CD14-positive monocyte (primary cell): ENCODE measurements at places on chromosomes 3 and 15.
A peak's percentile ranks its signal among the peaks of the same experiment; 100 is the strongest.

GRCh38 chr3:63945558-63946096, 33.4 kb upstream of the SCAANT1 start:
- DNase-seq: no peak

GRCh38 chr3:66555214-66555844, 54.5 kb upstream of the LRIG1 start:
- no peak for DNase-seq

DNA sequence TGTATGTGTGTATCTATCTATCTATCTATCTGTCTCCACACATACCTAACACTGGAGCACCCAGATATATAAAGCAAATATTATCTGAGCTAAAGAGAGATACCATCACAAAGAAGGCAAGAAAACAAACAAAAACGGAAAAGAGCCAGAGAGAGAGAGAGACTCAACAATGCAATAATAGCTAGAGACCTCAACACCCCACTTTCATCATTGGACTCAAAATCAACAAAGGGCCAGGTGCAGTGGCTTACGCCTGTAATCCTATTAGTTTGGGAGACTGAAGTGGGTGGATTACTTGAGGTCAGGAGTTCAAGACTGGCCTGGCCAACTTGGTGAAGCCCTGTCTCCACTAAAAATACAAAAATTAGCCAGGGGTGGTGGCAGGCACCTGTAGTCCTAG, 23.4 kb downstream of the NCBP2 start:
- DNase-seq: no peak

DNA sequence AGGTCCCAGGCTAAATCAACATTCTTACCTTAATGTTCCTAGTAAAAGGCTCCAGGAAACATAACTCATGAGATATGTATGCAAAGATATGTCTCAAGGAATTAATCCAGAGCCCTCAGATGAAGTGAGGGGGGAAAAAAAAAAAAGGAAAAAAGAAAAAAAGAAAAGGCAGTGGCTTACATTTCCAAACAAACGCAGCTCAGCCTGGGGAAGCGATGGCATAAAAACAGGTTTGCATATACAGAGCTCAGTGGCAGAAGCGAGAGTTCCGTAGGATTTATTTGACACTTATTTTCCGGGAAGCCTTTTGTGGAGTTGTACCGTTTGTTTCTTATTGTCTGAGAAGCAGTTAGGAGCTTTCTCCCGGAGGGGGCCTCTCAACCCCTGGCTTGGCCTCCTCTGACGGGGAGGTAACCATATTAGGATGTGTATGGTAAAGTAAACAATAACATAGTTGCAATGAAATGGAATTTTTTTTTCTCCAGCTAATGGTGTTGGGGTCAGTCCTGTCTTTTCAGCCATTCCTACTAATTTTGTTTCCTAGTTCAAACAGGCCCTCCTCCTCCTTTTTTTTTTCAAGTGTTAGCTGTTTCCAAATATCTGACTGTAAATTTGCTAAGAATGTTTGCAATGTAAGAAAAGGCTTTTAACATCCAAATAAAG, 338.6 kb downstream of the FOXP1 start:
- no peak for DNase-seq

GRCh38 chr3:65561617-65562016, 477.1 kb downstream of the MAGI1 start:
- no peak for DNase-seq

GRCh38 chr15:50425219-50425618, 1.0 kb downstream of the USP8 start:
- no peak for DNase-seq

GRCh38 chr15:101523560-101523940, 34.0 kb upstream of the PCSK6 start:
- no peak for DNase-seq

DNA sequence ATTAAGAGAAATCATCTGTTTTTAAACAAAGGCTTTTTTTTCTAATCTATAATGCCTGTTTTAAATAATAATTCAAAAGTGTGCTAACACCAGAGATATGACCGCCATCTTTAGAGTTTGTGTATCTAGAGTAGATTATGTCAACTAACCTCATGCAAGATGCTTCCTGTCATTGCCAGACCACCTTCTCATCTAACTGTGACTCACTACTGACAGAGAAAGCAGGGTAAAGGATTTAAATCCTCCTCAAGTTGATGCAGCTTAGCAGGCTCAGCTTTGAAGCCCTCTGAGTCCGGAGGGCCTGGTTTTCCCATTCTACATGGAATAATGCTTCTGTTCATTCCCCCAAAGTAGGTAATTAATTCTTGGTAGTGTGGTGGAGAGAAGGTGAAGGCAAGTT, 108.5 kb downstream of the ECT2 start:
- DNase-seq: no peak

DNA sequence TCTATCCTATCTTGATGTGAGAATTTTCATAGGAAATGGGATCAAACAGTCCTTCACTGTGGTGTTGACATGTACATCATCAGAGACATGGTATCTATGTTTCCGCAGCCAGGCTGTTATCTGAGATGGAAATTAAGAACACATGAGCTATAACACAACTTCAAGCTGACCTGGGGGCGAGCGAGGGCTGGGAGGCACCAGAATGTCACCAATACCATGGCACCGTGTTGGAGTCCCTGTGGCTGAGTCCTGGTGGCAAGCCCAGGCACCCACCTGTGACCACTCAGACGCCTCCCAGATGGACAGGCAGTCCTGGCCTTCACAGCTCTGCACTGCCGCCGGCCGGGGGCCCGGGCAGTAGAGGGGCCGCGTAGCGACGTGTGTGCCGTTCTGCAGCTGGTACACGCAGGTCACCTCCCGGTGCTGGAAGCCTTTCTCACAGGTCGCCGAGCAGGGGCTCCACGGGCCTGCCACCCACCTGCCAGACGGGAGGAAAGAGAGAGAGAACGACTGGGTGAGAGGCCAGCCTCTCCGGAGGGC, 263.9 kb upstream of the LYSMD4 start:
- no peak for DNase-seq

DNA sequence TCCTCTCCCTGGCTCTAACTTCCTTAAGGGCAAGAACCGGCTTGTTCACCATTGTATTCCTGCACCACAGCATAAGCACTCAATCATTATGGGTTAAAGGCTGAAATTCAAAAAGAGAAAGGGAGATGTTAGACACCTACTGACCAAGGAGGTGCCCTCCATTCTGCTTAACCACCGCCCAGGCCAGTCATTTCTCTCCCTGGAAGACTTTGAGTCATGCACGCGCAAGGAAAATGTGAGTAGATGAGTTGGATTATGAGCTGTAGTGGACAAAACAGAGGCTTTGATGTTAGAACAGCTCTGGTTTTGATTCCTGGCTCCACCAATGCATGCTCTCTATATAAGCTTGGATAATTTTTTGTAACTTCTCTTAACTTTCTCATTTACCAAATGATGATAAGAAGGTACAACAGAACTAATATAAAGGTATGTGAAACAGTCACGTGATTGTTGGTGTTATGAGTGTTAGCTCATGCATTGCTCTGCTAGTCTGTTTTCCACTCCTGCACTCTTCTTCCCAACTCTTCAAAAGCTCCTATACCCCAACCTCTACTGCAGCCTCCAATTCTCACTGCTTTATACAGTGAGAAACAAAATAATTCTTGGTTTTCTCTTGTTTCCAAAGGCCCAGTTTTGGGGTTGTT, 148.4 kb upstream of the ATP11B start:
- DNase-seq: no peak

- DNase-seq: no peak
These were observed 23.1 kb downstream of the PTX3 start for GRCh38 chr3:157459706-157460105.

GRCh38 chr15:65409036-65409631, 13.6 kb downstream of the IGDCC4 start:
- peak; percentile 23 for DNase-seq

GRCh38 chr3:67531181-67532101, 123.0 kb downstream of the SUCLG2 start:
- DNase-seq: no peak

DNA sequence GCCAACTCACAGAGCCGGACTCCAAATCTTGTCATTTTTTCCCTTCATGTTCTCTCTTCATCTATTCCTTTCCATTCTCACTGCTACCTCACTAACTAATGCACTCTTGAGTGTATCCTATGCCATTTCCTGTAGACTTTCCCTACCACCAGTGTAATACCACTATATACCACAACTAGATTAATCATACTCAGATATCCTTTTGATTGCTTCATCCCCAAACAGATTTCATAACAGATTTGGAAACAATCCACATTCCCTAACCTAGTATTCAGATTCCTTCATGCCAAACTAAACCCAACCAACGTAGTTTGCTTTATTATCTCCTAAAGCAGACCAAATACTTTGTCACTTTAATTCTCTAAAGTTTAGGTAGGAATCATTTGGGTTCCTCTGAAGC, 2.6 kb upstream of the PLOD2 start:
- DNase-seq: no peak

GRCh38 chr15:40421246-40422157, 15.9 kb downstream of the IVD start:
- peak; percentile 73 for DNase-seq

- DNase-seq: no peak
These were observed 569.2 kb downstream of the UNC13C start for GRCh38 chr15:54547491-54547890.

DNA sequence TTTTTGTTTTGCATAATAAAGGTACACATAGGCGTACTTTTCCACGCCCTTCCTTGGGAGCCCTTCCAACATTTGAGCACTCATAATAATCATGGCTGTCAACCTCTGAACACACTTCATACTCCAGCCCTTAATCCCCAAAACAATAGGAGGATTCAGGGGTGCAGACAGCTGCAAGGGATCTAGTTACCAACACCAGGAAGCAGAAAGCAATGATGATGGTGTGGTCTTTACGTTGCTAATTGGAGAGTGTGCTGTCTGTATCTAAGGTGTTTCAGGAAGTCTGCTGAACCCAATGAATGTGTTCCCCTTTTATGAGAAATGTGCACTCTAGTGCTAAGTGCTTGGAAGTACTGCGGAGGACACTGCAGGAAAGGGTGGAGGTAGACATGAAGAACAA, 60.3 kb upstream of the PDZRN3 start:
- no peak for DNase-seq

GRCh38 chr3:33636125-33636850, 81.8 kb downstream of the CLASP2 start:
- DNase-seq: peak; percentile 13

GRCh38 chr3:14323401-14324223, 78.8 kb upstream of the SLC6A6 start:
- no peak for DNase-seq

DNA sequence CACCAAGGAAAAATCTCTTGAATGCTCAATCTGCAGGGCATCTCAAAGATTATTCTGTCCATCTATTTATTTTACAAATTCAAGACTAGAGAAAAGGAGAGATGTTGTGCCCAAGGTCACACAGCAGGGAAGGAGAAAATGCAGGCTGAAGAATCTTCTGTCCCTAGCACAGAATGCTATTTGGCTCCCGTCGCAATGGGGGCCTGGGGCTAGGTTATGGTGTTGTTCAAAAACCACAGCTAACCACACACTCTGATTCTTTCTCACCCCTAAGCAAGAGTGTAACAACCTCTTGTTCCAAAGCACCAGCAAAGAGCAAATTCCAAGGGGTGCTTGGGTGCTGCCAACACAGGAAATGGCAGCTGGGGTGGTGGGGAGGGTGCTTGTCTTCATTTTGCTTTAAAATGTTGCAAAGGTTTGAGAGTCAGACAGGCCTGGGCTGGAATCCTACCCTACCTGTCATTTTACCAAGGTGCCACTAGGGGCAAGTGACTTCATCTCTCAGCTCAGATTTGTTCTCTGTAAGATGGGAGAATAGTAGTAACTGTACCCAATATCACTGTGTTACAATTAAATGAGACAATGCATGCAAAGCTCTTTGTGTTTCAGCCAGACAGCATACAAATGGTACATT, 112.5 kb downstream of the ADAMTS9 start:
- no peak for DNase-seq

DNA sequence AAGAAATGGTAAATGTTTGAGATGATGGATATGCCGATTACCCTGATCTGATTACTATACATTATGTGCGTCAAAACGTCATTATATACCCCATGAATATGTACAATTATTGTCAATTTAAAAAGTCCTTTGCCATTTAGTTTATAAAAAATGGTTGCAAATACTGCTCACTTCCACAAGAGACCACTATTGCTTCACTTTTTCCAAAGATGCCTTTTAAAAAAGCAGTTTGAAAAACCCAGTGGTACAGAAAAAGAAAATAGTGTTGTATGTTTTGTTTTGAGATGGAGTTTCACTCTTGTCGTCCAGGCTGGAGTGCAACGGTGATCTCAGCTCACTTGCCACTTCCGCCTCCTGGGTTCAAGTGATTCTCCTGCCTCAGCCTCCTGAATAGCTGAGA, 39.3 kb downstream of the EDEM1 start:
- DNase-seq: no peak

DNA sequence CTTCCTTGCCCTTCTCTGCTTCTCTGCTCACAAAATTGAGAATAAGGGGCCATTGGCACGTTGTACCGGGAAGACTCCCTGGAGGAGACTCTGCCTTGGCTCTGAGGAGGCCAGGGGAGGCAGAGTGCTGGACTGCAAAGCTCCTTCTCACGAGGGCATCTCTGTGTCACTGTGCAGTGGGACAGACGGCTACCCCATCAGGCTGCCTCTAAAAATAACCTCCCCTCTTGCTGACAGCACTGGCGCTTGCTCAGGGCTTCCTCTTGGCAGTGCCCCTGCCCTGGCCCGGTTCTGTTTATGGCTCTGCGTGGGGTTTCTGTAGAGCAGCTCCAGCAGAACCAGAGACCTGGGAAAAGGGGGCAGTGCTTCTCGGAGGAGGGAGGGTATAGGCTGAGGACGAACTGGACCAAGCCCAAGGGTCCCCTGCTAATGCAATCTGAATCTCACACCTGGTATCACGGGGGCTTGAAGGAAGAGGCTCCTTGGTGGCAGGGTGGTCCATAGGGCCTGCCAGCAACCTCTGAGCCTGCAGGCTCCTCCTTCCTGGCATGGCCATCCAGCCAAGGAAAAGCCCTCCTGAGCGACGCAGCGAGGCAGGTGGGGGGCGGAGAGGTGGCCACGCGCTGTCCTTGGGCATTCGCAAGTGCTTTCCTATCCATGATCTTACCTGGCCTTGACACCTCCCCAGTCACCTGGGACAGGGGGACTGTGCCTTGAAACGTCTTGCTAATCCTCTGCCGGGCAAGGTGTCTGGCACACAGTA, 63.3 kb upstream of the TLE3 start:
- DNase-seq: no peak

GRCh38 chr15:62498712-62499111, 333.6 kb upstream of the C2CD4B start:
- DNase-seq: no peak

GRCh38 chr3:26588931-26589330, 33.6 kb upstream of the LRRC3B start:
- DNase-seq: no peak

DNA sequence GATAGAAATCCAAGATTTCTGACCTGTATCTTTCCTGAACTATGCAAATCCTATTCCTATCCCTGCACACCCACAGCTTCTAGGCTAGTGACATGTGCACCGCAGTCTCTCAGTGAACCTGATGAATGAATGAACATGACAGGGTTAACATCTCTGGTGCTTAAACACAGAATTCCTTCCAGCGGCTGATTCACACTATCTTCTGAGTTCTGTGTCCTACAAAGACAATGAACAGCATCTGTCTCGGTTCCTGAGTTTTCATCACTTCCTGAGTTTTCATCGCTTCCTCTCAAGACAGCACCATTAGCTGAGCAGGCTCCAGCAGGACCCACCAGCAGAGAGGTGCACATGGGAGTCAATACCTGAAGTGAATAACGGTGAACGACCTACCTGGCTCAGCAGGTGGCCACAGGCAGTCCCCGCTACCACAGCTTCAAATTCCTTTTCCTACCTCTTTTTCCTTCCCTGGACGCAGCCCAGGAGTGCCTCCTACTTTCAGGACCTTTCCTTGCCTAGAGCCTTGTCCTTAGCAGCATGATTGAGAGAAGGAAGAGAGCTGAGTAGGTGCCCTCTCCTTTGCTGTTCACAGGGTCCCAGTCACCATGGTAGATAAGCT, 113.5 kb downstream of the IGF2BP2 start:
- peak; percentile 25 for DNase-seq
